ENCODE measurements at places on chromosomes 3 and 15. TPM values are rescaled to one million over a fixed set of nuclear protein-coding genes. Genes with fewer than 3 reads are reported as not detected.

RTP2 gene
- total RNA-seq = not detected

MYLK gene
- not detected for total RNA-seq

PP2D1 gene
- not detected for total RNA-seq

CRABP1 gene
- total RNA-seq = not detected

CPN2 gene
- total RNA-seq = not detected

NME9 gene
- 0.30 TPM for total RNA-seq

ADAM10 gene
- total RNA-seq = 158 TPM

KCNAB1 gene
- not detected for total RNA-seq

GOLGA8S gene
- total RNA-seq = 0.07 TPM

PLCB2 gene
- total RNA-seq = 182 TPM

RARRES1 gene
- not detected for total RNA-seq

HES1 gene
- 5.7 TPM for total RNA-seq

TRAT1 gene
- 225 TPM for total RNA-seq

PPP1R14D gene
- not detected for total RNA-seq

TM4SF18 gene
- total RNA-seq = not detected

ADPRH gene
- total RNA-seq = 1.2 TPM

CLDN18 gene
- not detected for total RNA-seq

FRMD5 gene
- not detected for total RNA-seq

HIGD2B gene
- total RNA-seq = 0.22 TPM

ZNF80 gene
- 0.12 TPM for total RNA-seq

XCR1 gene
- not detected for total RNA-seq

FANCD2OS gene
- not detected for total RNA-seq

GOLGA6D gene
- total RNA-seq = not detected

STXBP5L gene
- total RNA-seq = not detected

RHOV gene
- not detected for total RNA-seq

PCSK6 gene
- total RNA-seq = 1.3 TPM

ARPP19 gene
- total RNA-seq = 147 TPM

SLCO2A1 gene
- not detected for total RNA-seq

RBP2 gene
- not detected for total RNA-seq

NPAP1 gene
- total RNA-seq = not detected

RPS27L gene
- total RNA-seq = 179 TPM

CILP gene
- total RNA-seq = not detected

LAMB2 gene
- total RNA-seq = not detected

SAMD7 gene
- total RNA-seq = not detected

MESP2 gene
- not detected for total RNA-seq

PAQR9 gene
- total RNA-seq = not detected
